Left colon (tissue), 2 donors: ENCODE measurements at places on chromosomes 1 and 21.

GRCh38 chr1:100752791-100753190 is 33.2 kb downstream of the VCAM1 start:
- no peak for DNase-seq

DNA sequence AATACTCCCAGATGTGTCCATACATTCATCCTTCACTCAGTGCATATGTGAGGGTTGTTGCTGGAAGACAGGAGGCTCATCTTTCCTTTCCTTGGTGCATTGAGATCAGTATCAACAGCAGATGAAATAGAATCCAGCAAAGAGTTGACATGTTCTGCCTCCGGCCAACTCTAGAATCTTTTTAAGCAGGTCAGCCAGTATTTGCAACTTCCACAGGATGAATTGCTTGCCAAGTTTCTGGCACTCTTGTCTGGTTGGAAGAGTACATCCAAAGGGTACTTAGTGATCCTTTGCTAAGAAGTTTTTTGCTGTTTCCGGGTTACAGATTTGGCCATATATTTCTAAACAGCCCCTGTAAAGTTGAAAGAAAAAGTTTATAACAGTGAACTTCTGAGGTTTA is 21.1 kb downstream of the SYNC start:
- DNase-seq, result no peak

GRCh38 chr1:166169182-166169581 is 2.4 kb upstream of the FAM78B start:
- no peak for DNase-seq

DNA sequence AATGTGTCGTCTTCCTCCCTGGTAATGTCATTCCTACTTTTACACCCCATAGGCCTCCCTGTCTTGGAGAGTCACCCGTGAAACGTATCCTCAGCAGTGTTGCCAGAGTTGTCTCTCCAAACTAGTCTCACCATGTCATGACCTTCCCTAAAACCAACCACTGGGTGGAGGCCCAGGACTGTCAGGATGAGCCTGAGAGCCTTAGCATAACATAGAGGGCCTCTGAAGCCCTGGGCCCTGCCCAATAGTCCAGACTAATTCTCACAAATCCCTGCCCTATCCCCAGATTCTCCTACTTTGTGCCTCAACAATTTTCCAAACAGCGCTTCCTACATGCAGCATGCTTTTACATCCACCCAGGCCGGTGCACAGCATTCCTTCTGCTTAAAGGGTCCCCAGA is 29.3 kb upstream of the HSD3B1 start:
- no peak for DNase-seq

GRCh38 chr1:220747437-220748088 is 559 bp upstream of the MTARC2 start:
- DNase-seq, result no peak

GRCh38 chr1:30915491-30916230 is 7.1 kb upstream of the SDC3 start:
- DNase-seq, result no peak

DNA sequence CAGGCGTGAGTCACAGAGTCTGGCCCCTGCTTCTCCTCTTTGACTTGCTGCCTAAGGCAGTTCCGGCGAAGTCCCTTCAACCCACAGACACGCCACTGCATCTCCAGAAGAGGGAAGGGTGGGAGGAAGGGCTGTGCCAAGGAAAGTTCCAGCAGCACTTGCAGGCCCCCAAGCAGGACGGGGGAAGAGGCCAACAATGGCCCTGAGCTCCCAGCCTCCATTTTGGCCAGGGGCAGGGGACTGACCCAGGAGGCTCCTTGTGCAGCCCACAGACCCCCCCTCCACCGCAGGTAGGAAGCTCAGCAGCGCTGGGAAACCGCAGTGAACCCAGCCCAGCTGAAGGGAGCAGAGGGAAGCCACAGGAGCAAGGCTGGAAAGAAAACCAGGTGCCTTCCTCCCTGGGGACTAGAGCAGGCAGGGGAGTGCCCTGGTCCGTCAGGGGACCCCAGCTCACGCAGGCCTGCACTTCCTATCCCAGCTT is 35.4 kb downstream of the ACOT7 start:
- DNase-seq, result no peak

DNA sequence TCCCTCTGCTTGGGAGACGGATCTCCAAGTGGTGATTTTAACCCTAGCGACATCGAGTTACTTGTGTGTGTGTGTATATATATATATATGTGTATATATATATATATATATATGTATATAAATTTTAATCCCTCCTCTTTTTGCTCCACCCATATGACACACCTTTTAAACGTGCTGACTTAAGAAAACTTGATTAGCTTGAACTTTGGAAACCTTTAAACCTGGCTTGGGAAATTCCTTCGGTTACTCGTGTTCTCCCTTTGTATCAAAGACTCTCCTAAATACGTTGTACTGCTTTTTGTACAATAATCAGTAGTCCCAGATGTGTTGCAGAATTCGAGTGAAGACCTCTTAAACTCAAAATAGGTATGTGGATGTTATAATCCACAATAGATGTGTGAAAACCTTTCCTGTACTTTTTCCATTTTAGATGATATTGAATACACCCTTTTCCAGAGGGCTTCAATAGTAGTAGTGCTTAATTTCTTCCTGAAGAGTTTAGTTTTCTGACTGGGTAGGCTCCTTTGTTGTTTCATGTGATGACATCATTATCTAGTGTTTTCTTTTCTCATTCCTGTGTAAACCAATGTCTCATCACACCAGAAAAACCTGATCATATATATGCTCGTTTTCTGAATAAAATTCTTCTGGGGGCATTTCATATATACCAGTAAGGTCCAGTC is 1.4 kb downstream of the RNF11 start:
- no peak for DNase-seq

GRCh38 chr1:232310541-232310940 is 319.4 kb downstream of the SIPA1L2 start:
- no peak for DNase-seq

GRCh38 chr21:44999972-45000636 is 60.3 kb downstream of the SLX9 start:
- DNase-seq, result no peak
